ENCODE measurements at places on chromosomes 4 and X.

DNA sequence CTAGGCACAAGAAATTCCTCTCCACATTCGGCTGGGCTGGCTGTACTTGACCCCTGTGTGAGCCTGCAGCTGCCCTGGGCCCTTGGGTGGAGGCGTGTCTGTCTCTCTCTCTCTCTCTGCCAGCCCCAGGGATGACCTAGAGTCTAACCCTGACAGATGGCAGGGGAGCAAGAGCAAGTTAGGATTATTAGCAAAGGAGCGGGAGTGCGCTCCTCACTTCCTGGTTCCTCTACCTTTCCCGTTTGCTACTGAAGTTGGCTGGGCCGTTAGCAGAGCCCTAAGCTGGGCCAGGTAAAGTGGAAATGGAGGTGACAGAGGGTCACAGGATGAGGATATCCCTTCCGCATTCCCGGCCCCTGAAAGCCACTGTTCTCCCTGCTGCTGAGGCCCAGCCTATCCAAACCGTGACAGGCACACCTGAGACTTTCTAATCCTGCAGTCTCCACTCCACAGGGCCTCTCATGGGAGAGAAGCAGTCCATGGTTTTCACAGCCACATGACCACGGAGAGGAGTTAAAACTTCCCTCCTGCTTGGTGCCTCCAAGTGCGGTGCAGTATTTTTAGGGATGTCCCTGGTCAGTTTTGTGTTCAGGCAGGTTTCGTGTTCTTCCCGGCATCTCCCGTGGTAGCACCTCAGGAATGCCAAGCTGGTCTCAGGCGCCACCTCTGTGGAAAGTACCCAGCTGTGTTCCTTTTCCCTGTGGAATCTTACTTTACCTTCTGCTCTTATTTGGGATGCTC is 79.3 kb downstream of the CLDN22 start:
- no peak for DNase-seq

- no peak for DNase-seq
These were observed 30.1 kb upstream of the IQCM start for GRCh38 chr4:149845743-149846142.

- no peak for DNase-seq
These were observed 16.7 kb downstream of the EVC2 start for GRCh38 chr4:5691491-5692132.

DNA sequence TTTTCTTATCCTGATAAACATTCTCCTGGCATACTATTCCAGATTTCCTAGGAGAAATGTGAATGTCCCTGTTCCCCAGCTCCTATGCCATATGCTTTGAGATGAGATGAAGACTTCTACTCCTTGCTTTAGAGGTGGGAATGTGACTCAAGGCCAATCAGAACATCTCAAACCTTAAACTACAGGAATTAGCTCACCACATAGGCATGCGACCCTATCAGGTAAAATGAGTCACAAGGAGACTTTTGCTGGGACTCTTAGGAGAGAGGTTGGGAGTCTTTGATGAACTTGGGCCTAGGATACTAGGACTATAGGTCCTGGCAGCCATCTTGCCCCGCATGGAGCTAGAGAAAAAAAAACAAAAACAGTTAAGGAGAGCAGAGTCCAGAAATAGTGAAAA is 5.8 kb upstream of the USO1 start:
- DNase-seq = no peak

- no peak for DNase-seq
These were observed 333.9 kb downstream of the ARHGAP24 start for GRCh38 chr4:85808864-85809263.

- DNase-seq = no peak
These were observed 155.1 kb downstream of the SHROOM3 start for GRCh38 chr4:76589872-76590797.

GRCh38 chr4:8744083-8744805 is 127.4 kb downstream of the HMX1 start:
- no peak for DNase-seq

DNA sequence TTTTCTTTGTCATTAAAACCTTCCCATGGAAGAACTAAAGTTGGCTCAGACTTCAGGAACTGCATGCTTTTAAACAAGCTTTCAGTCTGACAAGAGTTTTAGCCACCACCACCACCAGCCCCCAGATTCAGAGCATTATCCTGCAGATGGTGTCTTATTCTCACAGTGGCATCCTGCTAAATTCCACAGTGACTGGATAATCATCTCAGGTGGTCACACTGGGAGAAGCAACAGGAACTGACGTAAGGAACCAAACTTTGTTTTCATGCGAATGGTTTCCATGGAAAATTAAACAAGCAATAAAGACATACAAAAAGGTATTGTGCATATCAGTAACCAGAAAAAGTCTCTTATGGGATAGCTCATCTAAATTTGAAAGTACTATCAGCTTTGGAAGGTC is 370.7 kb downstream of the FBXW7 start:
- no peak for DNase-seq

DNA sequence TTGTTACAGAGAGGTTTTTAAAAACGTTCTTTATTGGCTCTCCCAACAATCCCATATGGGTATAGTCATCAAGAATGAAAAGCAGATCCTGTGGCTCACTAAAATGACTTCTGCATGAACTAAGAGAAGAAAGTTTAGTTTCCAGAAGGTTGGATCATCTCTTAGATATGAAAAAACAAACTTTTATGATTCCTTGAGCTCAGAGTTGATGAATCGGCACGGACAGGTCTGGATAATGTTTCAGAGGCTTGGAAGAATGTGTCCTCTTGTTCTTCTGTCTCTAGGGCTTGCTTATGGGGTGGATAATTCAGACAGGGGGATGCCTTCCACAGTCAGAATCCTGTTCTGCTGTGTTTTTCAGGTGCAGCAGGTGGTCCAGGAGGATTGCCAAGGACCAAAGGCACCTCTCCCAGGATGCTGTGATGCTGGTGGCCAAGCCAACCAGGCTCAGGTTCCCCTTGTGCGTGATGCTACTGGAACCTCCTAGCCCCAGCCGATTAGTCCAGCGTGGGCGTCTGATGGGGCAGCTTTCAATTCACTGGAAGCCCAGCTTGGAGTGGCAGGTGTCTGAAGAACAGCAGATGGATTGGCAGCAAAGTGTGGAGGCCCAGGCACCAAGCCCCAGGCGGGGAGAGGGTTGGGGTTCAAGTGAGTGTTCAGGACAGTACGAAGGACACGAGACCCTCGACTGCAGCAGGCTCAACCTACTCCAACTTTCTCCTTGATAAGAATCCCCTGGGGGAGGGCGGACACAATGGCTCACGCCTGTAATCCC is 30.3 kb downstream of the CCKAR start:
- DNase-seq = no peak

GRCh38 chr4:89556601-89557305 is 249.2 kb upstream of the GPRIN3 start:
- DNase-seq = no peak

GRCh38 chr4:173443121-173443520 is 44.2 kb upstream of the SCRG1 start:
- no peak for DNase-seq

- DNase-seq = peak; percentile 45
These were observed 26.8 kb downstream of the PRPS1 start for GRCh38 chrX:107654872-107655761.

- no peak for DNase-seq
These were observed 147.4 kb downstream of the COL25A1 start for GRCh38 chr4:109155084-109155483.

DNA sequence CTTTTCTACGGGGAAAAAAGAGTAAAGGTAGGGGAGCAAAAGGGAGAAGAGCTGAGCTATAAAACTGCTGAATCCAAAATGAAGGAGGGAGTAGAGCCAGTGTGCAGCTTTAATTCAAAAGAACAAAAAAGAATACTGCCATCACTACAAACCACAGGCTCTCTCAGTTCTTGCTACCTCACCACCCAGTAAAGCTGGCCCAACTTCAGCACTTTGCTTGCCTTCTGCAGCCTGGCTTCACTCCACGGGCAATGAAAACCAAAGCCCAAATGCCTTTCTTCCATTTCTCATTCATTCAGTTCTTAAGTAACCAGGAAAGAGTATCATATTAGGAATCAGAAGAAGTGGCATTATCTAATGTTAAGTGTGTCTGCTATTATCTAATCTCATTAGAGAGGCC is 376.8 kb downstream of the BCOR start:
- DNase-seq = no peak

DNA sequence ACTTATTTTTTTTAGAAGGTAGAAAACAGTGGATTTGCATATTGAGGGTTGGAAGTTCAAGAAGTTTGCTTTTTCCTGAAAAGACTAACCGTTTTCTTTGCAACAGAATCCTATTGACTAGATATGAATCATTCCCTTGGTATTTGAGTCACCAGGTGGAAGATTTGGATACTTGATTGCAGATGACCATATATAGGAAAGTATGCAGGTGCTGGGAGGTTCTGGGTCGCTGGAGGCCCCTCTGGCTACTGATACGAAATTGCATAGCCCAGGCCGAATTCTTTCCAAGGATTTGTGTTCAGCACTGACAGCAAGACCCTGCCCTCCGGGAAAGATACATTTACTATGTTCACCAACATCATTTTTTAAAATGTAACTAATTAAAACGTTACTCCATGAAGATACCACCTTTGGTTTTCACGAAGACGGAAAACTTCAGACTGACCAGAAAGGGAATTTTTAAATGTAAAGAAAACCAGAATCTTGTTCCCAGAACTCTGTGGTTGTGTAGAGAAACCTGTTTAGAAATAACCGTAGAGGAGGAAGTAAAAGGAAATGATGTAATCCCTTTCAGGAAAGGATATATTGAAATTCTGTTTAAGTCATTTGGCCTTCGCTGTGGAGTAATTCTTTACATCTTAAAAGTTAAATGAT is 946 bp downstream of the ANXA3 start:
- DNase-seq = no peak

DNA sequence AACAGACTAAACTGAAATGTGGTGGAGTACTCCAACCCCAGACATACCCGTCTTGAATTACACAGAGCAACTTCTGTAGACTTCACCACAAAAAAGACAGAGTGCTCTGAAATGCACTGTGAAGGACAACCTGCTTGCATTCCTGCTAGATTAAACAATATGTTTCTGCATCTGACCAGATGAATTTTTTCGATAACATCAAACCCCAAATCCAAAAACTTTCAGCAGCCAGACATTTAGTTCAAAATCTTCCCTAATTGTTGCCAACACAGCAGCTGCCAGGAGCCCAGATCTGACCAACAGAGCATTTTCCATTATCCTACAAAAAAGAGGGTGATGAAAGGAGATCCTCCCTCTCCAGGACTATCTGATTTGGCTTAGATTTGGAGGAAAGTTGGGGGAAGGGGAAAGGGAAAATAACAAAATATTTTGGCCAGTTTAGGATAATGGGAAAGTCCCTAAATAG is 356.5 kb downstream of the PDGFC start:
- DNase-seq = no peak

DNA sequence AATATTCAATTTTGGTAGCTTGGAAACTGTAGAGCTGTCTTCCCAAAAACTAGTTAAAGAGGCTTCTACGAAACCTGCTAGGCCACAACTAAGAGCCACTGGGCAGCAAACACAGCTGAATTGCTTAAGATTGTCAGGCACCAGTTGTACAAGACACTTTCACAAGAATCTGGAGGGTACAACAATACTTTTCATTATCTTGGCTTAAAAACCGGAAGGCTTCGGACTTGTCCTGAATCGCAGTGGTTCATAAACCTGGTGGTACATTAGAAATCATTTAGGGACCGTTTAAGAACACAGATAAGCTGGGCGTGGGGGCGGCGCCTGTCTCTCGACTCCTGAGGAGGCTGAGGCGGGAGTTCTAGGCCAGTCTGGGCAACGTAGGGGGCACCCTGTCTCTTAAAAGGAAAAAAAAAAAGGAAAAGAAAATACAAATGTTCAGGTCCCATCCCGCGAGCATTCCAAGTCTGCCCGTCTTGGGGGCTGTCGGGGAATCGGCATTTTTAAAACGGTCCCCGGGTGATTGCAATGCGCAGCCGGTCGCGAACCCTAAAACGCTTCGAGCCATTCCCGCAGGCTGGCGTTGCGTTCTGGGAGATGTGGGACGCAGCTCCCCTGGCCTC is 763 bp downstream of the PYURF start:
- peak; percentile 27 for DNase-seq

DNA sequence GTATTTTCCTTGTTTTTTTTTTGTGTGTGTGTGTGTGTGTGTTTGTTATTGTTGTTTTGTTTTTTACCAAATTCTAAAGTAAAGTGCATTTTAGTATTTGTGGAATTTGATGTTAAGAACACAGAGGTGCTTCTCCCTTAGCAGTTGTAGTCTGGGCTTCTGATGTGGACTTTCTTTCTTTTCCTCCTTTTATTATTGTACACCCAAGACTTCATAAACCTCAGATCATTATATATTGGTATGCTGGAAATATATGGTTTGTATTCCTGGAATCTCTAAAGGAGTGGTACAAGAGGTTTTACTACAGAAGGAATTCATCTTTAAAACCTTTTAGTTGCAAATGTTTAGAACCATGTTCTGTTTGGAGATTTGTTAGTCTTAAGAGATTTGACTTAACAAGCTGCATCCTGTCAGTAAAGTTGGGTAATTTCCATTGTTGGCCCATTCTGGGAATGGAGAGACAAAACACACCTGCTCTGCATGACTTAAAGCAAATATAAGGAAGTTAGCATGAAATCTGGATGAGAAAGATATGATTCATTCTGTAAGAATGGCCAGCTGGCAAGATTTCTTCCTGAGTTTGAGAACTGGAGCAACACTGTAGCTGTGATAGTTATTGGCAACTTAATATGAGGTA is 64.0 kb downstream of the SMAD1 start:
- no peak for DNase-seq

GRCh38 chrX:19924285-19924684 is 36.9 kb upstream of the SH3KBP1 start:
- no peak for DNase-seq

DNA sequence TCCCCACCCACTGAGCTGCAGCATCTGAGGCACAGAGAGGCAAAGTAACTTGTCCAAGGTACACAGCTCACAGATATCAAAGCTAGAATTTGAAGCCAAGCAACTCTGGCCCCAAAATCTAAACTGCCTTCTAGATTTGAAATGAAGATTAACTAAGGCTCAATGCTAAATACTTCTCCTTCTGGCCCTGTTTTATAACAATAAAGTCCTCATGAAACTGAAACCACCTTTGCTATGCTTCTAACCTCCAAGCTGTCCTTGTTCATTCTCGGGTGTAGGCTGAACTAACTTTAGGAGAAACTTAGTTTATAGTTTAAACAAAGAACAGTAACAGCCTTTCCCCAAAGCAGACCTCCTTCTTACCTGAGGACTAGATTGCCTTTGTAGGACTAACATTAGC is 93.6 kb downstream of the DCTD start:
- no peak for DNase-seq

- DNase-seq = no peak
These were observed 441.6 kb downstream of the DTHD1 start for GRCh38 chr4:36722986-36723385.

GRCh38 chrX:53479301-53479700 is 45.1 kb upstream of the HSD17B10 start:
- no peak for DNase-seq

All from stimulated activated CD8-positive, alpha-beta memory T cell treated with anti-CD3 and anti-CD28 coated beads, Interleukin-15, amount 100 ng/mL, for 48 hours (primary cell).